ENCODE measurements at places on chromosomes 7 and 10. TPM values are rescaled to one million over a fixed set of nuclear protein-coding genes. Genes with fewer than 3 reads are reported as not detected.

TRIM73 gene
- total RNA-seq, result 0.04 TPM

PAOX gene
- 4.9 TPM for total RNA-seq

SEMA3C gene
- total RNA-seq, result 5.4 TPM

PGAM2 gene
- total RNA-seq, result 315 TPM

ANXA8 gene
- 0.24 TPM for total RNA-seq

GCK gene
- total RNA-seq, result not detected

GPRIN2 gene
- not detected for total RNA-seq

ASAH2 gene
- total RNA-seq, result 1.4 TPM

NXPH1 gene
- total RNA-seq, result not detected

DLX5 gene
- total RNA-seq, result 0.41 TPM

CHCHD2 gene
- 765 TPM for total RNA-seq

HOXA1 gene
- 0.36 TPM for total RNA-seq

CHST12 gene
- total RNA-seq, result 5.5 TPM

VPS26A gene
- total RNA-seq, result 31.1 TPM

LBX1 gene
- 12.6 TPM for total RNA-seq

SPDYE18 gene
- total RNA-seq, result not detected

AKR1D1 gene
- 0.20 TPM for total RNA-seq

ANKRD61 gene
- not detected for total RNA-seq

INHBA gene
- 0.56 TPM for total RNA-seq

ZMIZ1 gene
- total RNA-seq, result 37.5 TPM

ZEB1 gene
- total RNA-seq, result 175 TPM

IGFBP1 gene
- total RNA-seq, result not detected

CASP2 gene
- total RNA-seq, result 3.1 TPM

AASS gene
- 9.2 TPM for total RNA-seq

MUC3A gene
- 0.71 TPM for total RNA-seq

NOS3 gene
- 5.0 TPM for total RNA-seq

ZNF804B gene
- total RNA-seq, result not detected

ANKRD1 gene
- total RNA-seq, result 143 TPM

PKD2L1 gene
- total RNA-seq, result not detected

BHLHA15 gene
- 1.8 TPM for total RNA-seq

UCMA gene
- not detected for total RNA-seq
